ENCODE measurements at places on chromosomes 12 and 14.

DNA sequence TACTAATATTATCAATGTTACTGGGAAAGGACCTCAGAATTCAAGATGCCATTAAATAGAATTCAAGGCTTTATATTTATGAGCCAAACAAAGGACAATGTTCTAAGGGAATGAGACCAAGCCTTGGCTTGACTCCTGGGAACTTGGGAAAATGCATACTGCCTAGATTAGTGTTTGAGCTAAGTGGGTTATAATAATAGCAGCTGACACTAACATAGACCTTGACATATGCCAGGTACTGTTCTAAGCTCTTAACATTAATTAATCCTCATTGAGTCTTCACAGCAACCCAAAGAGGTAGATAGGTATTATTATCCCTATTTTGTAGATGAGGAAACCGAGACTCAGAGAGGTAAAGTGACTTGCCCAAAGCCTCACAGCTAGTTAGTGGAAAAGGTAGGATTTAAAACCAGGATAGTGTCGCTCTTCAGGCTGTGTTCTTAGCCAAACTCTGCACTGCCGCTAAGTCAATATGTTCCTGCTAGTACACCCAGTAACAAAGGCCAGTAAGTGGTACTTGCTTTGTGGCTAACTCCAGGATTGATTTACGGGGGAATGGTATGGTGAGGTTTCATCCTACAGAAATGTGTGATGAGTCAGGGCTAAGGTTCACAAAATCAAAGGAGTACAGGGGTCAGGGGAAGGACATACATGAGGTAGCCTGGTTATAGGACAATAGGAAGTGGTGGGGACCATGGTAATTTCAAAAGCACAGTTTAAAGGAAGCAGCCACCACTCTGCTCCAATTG lies 35.8 kb upstream of the PRKAB1 start:
- no peak for DNase-seq

- DNase-seq = no peak
Observed at GRCh38 chr14:76131071-76131965, 20.4 kb upstream of the GPATCH2L start.

- no peak for DNase-seq
Observed at GRCh38 chr12:77924703-77925102, 94.0 kb downstream of the NAV3 start.

- DNase-seq = no peak
Observed at GRCh38 chr14:82438436-82438835, 904.8 kb upstream of the SEL1L start.

GRCh38 chr12:99619389-99620158 lies 28.0 kb upstream of the GARIN6 start:
- DNase-seq = peak; percentile 1

GRCh38 chr12:98612696-98613334 lies 19.3 kb downstream of the SLC25A3 start:
- DNase-seq = no peak

DNA sequence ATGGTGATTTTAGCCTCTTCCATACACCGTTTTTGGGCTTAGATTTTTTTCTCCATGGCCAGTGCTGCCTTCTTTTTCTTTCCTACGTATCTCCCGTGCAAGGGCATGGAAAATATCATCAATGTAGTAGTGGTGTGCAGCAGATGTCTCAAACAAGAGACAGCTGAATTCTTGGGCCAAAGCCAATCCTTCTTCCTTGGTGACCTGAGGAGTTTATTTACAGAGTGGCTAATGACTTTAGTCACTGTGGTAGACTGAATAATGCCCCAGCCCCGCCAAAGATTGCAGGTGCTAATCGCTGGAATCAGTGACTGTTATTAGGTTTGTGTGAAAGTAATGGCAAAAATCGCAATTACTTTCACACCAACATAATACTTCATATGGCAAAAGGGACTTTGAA lies 235.5 kb upstream of the NOS1 start:
- no peak for DNase-seq

Measured in midbrain (tissue), 1 donor.